ENCODE measurements at places on chromosomes 7 and 10.

DNA sequence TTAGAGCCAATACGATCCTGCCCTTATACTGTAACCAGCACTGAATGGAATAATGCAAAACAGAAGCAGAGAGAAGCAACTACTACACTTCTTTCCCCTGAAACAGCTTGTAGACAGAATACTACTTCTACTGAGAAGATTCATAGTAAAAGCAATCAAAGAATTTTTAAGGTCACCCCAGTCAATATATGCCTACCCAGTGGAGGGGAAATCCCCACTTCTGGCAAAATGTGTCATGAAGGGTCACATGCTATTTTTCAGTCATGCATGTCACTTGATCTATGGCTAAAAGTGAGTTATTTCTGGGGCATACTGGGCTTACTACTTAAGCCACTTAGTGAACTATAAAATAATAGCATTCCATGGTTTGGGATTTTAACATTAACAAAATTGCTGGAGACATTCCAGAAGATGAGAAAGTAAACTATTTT is 25.6 kb downstream of the IRF5 start:
- no peak for DNase-seq

GRCh38 chr10:106795619-106796018 is 368.9 kb downstream of the SORCS1 start:
- DNase-seq = no peak

GRCh38 chr7:36583318-36583717 is 141.0 kb downstream of the AOAH start:
- no peak for DNase-seq

DNA sequence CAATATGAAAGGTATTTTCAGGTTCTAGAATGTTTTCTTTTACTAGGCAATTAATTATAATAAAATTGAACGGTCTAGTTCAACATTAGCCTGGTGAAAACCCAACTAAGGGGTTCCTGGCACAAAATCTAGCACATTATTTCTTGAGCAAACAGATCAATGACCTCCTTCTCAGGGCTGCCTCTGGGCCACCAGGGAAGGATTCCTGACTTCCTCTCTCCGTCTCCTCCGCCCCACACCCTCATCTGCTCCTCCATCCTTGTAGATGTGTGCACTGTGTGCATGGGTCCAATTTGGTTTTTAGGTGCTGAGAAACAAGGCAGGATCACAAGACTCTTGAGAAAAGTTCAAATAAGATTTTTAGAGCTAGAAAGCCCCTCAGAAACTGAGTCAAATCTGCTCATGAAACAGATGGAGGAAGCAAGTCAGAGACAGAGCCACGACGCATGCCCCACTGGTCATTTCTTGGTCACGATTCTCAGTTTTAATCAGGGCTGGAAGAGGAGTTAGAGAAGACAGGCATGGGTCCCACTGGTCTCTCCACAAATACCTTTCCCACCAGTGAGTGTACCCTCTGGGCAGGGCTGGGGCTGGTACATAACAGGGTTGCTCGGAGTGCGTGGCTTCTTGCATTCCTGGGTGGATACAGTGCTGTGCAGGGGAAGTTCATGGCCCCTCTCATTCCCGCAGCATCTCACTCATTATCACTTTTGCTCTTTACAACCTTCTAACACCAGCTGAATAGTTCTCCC is 3.8 kb downstream of the TRPV6 start:
- DNase-seq = no peak

- DNase-seq = no peak
These were observed 32.5 kb upstream of the OCM2 start for GRCh38 chr7:98022531-98022930.

DNA sequence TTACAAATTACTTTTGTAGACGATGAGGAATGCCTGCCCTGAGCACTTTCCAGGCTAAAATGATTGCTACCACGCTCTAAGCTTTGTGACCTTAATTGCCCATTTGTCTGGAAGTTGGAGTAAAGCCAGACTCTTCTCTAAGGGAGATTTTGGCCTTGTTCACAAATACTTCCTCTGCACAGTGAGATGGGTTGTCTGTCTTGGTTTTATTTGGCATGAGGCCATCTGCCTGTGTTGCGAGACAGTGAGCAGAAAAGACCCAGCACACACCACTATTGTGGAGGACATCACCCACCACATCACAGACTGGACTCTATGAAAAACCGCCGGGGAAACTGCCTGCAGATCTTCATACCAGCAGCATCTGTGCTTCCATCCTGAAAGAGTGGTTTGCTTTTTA is 138.4 kb downstream of the BICC1 start:
- DNase-seq = no peak

GRCh38 chr10:31099094-31099493 is 67.4 kb upstream of the ZNF438 start:
- DNase-seq = no peak

DNA sequence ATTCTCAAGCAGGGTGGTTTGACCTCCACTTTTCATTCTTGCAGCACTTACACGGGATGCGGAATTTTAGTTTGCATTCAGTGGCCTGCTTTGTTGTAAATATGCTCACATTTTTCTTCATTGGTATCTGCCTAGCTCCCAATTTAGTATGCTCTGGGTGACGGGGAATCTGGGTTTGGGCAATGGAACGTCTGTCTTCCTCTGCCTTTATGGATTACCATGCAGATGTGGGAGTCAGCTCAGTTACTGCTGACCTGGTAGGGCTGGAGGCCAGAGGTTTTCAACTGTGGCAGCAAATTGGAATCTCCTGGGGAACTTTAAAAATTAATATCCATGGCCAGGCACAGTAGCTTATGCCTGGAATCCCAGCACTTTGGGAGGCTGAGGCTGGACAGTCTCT is 161.6 kb downstream of the CAMK1D start:
- no peak for DNase-seq
